ENCODE measurements at places on chromosomes 7 and 10.

DNA sequence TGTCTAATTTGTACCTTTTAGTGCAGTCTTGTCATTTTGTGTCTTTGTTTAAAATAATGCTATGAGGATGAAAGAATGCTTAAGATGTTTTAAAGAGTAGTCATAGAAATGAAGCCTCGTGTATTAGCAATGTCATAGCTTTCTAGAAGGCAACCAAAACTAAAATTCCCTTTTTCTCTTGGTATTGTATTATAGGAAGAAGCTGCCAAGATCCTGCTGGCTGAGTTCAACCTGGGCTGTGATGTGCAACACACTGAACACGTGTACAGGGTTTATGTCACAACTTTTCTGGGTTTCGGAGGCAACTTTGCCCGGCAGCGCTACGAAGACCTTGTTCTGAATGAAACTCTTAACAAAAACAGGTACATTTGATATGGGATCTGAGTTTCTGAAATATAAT, 36.2 kb downstream of the COX15 start:
- peak; percentile 60 for DNase-seq

DNA sequence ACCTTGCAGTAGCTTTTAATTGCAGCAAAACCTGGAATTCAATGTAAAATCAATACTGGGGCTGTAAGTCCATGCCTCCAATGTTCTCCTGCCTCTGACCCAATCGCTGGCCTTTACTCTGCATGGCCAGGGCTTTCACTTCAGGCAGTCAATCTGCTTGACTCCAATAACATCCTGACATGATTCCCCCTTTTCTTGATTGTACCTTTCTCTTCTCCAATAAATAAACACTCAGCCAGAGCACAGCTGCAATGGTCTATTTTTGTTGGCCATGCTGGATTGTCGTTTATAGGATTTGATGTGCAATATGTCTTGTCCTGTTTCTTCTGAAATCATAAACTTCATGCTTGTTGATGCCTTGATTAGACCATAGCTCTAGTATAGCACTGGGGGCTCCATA, 97.8 kb upstream of the COL1A2 start:
- DNase-seq: no peak

DNA sequence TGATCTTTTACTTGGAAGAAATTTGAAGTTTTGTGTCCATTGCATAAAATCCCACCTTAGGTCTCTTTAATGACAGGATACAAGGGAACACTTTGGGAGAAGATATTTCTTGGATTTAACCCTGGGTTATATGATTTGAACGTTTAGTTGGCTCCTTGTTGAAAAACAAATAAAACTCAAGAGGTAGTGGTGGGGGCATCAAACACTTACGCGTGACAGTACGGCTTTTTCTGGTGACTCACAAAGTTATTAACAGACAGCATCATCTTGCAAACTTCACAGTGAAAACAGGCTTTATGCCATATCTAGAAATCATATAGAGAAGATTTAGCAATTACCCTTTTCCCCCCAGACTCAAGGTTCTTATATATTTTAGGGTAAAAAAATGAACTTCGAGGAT, 699 bp downstream of the NRAP start:
- DNase-seq: peak; percentile 43

DNA sequence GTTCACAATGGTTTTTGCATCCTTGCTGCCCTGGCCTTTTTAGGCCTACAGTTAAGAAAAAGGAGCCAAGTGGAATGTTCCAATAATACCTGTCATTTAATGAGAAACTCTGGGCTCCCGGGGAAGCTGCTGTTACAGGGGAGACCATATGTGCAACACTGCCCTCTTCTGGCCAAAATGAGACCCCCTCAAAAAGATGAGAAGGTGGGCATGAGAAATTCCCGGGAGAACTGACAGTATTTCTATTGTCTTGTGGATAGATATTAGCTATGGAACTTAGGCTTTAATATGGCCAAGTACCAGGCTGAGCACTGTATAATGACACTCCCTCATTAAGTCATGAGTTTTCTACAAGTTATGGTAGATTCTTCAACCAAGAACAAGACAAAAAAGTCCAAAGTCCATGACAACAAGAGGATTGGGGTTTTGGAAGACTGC, 99.4 kb downstream of the CCDC3 start:
- DNase-seq: peak; percentile 66

DNA sequence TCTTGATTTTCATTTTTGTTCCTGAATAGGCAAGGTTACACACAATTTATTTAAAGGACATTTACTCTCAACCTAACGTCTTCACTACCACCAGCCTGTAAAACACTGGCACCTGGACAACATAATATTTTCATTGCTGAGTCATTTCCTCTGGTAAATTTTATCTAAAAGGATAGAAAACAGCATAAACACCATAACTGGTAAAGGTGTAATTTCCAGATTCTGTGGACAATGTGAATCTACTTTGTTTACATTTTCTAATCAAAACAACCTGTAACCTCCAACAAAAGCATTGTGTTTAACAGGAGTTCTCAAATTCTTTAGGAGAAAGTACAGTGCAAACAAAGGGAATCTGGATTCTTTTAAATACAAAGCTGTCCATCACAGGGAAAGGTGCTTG, 472.0 kb upstream of the AKR1E2 start:
- peak; percentile 57 for DNase-seq

DNA sequence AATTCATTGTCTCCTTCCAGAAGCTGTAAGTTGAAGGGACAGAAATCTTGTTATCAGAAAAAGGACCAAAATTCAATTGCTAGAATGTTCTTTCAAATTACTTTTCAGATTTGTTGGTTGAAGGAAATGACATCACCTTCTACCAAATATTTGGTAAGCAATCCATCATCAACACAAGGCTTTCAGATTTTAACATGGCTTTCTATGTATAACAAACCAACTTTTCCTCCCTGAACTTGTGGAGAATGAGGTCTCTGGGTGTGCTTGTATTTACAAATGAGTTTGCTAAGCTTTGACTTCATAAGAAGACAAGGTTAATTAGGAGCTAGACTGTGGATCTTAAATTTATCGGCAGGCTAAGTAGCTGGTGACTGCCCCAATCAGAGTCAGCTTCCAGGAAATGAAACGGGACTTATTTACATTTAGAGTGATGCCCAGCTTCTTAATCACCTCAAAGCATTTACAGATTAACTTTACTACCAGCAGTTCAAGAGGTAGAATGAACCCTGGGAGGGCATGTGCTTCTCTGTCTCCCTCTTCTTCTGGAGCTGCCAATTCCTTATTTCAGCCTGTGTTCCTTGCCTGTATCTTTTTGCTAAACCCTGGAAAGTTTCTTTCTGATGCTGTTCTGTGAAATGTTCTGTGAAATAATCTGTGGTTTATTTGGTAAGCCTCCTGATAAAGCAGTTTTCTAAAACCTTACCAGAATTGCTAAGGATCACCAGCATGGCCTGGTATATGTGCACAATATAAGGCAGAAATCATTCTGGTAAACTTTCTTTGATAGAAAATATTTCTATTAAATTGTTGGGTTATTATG, 248.8 kb upstream of the FZD8 start:
- no peak for DNase-seq

DNA sequence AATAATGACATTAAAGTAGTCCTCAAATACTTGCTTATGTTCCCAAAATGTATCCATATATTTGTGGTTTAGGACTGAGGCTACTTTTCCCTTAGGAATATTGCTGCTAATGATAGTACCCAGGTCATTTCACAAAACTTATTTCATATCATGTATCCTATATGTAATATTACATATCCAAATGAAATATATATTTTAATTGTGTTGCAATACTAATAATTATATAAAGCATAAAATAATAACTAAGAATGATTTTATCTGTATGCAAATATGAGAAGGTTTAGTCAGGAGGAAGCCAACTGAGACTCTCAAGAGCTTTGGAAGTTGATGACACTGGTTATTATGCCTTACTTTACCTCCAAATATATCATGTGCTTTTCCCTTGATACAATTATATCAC, 231.5 kb upstream of the KLF14 start:
- DNase-seq: no peak

DNA sequence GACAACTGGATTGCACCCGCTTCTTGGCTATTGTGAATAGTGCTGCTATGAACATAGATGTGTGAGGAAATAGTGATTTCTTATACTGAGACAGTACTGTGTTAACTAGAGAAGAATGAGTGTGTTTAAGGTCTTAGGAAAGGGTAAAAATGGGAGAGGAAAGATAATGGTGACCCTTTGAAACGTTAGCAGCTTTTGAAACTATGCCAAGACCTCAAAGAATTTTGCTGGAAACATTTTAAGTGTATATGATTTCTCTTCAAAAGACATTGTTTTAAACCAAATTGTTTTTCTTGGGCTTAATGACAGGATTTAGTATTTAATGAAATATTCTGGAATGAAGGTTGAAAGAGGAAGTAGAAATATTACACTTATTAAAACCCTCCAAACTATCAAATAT, 100.8 kb upstream of the ARHGAP21 start:
- DNase-seq: no peak

DNA sequence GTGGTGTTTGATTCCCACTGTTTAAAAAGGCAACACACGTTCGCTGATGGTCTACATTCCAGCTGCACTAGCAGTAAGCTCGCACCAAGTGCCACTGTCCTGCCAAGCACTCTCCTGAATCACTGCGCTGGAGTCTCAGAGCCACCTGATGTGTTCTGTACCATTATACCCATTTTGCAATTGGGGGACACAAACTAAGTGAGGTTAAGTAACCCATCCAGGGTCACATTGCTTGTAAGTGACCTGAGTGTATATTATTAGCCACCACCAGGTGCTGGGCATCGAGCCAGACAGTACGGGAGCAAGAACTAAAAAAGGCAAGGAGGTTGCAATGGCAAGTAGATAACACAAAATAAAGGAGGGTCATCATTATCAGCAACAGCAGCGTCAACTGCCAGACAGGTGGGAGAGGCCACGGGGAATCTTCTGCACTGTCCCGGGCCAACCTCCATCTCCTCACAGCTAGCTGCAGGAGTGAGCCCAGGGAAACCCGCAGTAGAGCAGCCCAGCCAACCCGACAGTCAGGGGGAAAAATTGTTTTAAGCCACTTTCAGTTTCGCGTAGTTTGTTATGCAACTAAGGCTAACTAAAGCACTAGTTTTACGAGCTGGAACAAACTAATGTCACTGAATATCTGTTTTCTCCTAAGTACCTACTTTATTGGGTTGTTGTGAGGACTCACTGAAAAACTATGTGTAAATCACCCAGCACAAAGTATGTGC, 712 bp upstream of the CPVL start:
- DNase-seq: peak; percentile 8

- no peak for DNase-seq
Observed at GRCh38 chr10:28317760-28318159, 14.9 kb upstream of the MPP7 start.

DNA sequence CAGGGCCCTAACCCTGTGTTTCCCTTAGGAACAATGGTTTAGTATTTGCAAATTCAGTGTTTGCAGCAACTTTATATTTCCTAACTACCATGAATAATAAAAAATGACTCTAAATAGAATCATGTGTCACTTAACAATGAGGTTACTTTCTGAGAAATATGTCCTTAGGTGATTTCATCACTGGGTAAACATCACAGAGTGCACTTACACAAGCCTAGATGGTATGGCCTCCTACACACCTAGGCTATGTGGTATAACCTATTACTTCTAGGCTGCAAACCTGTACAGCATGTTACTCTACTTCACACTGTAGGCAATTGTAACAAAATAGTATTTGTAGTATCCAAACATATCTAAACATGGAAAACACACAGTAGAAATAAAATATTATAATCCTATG, 1174.6 kb upstream of the LRRTM3 start:
- no peak for DNase-seq

DNA sequence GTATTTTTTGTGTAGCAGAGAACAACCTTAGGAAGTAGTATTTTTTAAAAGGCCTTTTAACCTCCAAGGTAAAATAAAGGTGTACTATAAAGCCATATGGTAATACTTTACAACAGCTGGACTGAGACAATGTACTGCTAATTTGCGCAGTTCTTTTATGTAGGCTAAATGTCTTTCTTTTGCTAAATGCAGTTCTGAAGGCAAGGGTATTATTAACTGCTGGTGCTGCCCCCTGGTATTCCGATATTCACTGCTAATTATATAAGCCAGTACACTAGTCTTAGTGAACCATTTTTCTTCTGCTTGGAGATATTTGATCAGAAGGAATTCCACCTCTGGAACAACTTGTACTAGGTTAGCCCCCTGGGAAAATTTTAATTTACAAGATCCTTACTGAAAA, 272.0 kb upstream of the FERD3L start:
- DNase-seq: no peak

All from fibroblast of lung (primary cell).